Esophagus squamous epithelium (tissue), 5 donors: ENCODE measurements at places on chromosomes 5 and 9. TPM values are rescaled to one million over a fixed set of nuclear protein-coding genes. Genes with fewer than 3 reads are reported as not detected.

DNA sequence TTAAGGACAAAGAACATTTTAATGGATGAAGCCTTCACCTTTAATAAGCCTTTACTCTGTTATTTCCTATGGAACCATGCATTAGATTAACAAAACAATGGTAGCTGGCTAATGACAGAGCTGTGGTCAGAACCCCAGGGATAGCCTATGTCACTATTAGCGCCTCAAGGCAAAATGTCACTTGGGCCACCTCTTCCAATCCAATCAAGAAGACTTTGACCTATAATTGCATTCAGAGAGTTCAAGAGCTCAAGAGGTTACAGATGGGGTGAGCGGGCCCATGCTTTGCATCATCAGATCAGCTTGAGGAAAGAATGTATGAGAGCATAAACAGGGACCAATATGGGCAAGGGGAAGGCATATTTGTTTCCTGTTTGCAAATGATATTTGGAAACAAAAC lies 425.1 kb downstream of the ARHGEF28 start:
- DNase-seq: no peak

- DNase-seq: no peak
These were observed 863.4 kb downstream of the DNAH5 start for GRCh38 chr5:13081116-13081515.

DNA sequence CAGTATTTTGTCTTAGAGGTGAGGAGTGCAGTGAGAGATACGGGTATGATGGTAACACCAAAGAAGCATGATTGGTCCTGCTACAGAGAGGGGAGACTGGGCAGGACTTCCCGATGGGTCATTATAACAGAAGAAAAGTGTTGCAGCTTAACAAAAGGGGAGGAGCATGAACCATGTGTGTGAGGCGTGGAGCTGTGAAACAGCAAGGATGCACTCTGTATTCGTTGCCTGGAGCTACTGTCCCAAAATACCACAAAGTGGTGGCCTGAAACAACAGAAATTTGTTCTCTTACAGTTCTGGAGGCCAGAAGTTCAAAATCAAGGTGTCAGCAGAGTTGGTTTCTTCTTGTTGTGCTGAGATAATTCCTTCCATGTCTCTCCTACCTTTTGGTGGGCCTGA lies 59.4 kb upstream of the GRHPR start:
- no peak for DNase-seq

GRCh38 chr9:76564297-76564696 lies 105.3 kb downstream of the GCNT1 start:
- DNase-seq: no peak

The EIF4E1B gene
- total RNA-seq: not detected

The CCDC192 gene
- not detected for total RNA-seq

The MSX2 gene
- total RNA-seq: not detected

The CTSL gene
- total RNA-seq: 64.2 TPM

- DNase-seq: no peak
These were observed 67.5 kb downstream of the HSPA4 start for GRCh38 chr5:133119233-133119711.

DNA sequence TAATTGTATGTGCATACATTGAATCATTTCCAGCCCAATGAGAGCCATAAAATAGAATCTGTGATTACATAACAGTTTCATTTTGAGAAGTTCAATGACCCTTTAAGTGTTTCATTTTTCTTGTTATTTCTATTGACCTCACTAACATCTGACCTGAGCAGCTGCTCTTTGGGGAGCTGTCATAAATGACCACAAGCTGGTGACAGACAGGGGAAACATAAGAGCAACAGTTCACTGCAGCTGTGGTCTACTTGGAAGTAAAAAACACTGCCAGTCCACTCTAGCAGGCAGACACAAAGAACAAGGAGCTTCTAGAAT lies 265.4 kb downstream of the DTWD2 start:
- no peak for DNase-seq

GRCh38 chr9:72271613-72272478 lies 93.2 kb downstream of the ZFAND5 start:
- DNase-seq: no peak

The NIM1K gene
- total RNA-seq: 0.38 TPM

- DNase-seq: no peak
These were observed 213.9 kb upstream of the TRPC7 start for GRCh38 chr5:136579238-136579637.

GRCh38 chr5:33734537-33734936 lies 157.3 kb downstream of the ADAMTS12 start:
- no peak for DNase-seq

DNA sequence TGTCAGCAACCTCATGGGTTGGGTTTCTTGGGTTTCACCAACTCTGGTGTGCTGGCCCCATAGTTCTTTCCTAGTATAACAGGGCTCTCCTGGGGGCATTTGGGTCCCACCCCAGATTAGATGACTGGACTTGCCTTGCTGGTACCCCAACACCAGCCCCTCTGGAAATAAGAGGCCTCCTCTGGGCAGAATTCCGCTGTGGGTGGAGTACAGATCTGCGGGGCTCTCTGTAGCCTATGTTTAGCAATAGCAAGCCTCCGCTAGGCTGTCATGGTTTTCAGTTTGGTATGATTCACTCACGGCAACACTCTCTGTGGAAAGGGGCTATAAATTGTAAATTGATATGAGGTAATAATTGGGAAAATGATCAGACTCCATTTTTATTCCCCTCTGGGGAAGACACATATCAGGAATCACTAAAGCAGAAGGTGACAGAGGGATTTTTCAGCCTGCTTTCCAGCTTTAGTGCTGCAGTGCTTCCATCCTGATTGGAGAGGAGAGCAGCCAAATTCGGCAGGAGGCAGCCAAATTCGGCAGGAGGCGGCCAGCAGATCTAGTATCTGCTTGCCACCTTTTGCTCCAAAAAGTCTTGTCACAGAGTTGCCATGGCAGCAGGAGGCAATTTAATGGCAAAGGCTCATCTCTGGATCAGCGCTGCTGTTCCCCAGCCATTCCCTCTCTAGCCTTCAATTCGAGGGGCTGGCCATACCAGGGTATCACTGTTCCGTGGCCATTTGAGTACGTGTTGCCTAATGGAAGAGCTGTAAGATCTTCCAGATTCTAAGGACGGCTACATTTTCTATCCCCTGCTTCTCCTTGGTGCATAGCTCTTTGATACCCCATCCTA lies 84.6 kb downstream of the SLC44A1 start:
- DNase-seq: no peak

- no peak for DNase-seq
These were observed 7.2 kb downstream of the RC3H2 start for GRCh38 chr9:122897969-122898368.

- no peak for DNase-seq
These were observed 158.7 kb downstream of the MYO10 start for GRCh38 chr5:16777432-16777831.

DNA sequence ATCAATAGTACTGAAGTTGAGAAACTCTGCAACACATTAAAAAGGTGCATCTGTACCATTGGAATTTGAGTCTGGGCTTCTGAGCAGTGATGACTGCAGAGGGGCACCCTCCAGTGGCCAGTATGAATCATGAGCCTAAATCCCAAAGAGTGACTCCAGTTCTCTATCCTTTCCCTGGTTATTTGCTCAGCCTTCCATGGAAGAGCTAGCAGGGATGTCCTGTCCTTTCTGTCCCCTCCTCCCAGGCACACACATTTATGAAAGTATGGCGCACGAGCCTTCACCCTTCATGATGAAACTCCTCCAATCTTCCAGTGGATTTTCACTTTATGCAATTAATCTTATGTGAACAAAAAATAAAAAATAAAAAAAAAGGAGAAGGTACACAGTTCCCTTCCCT lies 81.0 kb downstream of the ESM1 start:
- no peak for DNase-seq

DNA sequence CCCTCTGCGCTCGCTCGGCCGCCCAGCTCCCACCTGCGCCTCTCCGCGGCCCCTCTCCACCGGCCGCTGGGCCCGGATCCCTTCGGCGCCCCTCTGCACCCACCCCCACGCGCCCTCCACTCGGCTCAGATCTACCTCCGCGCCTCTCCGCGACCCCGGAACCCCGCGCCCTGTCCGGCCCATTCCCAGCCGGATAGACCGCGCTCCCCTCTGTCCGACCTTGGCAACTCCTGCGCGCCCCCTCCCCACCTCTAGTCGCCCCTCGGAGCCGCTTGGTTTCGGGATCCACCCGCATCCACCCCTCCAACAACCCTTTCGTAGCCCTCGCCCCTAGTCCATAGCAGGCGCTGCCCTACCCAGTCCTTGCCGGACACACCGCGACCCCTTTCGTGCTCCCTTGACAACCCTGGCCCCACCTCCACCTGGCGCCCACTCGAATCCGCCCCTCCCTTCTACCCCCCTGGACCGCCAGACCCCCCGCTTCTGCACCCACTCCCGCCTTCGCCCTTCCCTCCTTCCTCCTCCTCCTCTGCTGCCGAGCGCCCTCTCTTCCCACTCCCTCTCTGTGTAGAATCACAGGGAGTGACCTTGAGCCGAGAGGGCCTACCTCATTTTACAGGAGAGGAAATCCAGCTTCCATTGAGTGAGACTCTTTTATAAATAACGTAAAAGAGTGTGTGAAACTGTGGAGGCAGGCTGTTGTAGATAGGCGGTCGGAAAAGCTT lies 525 bp upstream of the AK3 start:
- no peak for DNase-seq

The PLPPR1 gene
- 0.47 TPM for total RNA-seq

The MAPKAP1 gene
- 76.9 TPM for total RNA-seq

The ELL2 gene
- 120 TPM for total RNA-seq

DNA sequence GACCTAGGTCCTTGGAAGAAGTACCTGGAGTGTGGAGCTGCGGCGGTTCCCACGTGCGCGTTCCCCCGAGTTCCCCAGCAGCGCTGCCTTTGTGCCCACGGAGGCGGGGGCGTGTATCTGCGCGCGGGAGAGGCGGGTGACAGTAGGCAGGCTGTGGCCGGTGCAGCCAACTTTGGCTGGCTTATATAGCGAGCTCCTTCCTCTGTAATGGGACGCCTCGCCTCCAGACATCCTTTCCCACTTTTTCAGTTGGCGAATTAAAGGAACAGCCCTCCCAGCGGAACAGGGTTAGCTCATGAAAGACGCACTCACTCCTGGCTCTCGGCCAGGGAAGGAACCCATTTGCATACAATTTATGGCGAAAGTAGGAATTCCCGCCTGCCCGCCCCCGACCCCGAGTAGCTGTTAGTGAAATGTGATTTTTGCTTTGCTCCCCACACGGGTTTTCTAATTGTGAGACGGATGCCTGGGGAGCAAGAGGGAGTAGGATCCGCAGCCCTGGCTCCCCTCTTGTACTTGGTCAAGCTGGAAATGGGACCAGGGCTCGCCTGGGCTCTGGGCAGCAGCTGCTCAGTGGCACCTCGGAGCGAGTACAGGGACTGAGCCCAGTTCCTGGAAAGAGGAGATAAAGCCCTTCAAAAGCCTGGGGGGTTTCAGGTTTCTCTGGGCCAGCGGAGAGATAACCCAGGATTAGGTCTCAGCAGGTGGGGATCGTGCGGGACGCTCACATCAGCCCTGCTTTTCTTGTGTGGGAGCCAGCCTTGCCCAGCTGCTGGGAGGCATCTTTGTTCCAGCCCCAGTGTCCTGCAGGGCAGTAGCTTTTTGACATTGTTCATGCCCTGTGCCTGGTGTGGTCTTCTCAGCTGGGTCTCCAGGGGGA lies at the start of gene TNC:
Gene TNC, minus strand, starts transcription at position 159 of the 880 bp plus-strand sequence. CDS start 27,139 bp downstream, outside the sequence.
- no peak for DNase-seq
